HL-60 (cell line): ENCODE measurements at places on chromosomes 12 and 14.

- DNase-seq, result no peak
Observed at GRCh38 chr12:3122841-3123678, 45.9 kb downstream of the TSPAN9 start.

DNA sequence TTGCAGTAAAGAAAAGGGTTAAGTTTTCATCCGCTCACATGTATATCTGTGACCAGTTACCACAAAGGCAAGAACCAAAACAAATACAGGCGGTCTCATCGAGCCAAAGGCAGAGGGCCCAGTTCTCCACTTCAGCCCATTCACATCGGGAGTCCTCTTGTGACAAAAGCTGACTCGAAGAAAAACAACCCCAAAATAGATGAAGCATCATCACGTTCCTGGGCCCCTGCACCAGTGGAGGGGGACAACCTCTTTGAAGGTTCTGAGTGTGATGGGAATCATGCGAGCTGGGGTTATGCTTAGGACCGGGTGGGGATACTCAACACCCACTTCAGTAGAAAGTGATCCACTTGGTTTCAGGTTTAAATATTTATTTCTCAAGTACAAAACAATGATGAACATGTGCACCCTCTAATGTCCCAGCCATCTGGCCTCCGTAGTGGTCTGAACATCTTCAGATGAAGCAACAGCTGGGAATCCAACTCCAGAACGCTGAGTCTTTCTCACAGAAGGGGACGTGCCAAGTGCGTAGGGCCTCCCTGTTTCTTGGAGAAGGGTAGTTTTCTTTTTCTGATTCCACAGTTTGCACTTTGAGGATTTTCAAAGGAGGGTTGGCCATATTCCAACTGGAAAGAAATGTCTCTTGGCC is 8.4 kb downstream of the GSC start:
- DNase-seq, result no peak

- DNase-seq, result no peak
Observed at GRCh38 chr14:51282517-51282916, 42.5 kb downstream of the TMX1 start.

- no peak for DNase-seq
Observed at GRCh38 chr12:83365317-83365716, 678.6 kb downstream of the TMTC2 start.

- DNase-seq, result no peak
Observed at GRCh38 chr12:62631471-62632410, 165.1 kb downstream of the MON2 start.

- no peak for DNase-seq
Observed at GRCh38 chr12:12608557-12608957, 3.1 kb upstream of the CREBL2 start.

GRCh38 chr12:2691006-2691344 is 103.8 kb upstream of the FKBP4 start:
- DNase-seq, result no peak

DNA sequence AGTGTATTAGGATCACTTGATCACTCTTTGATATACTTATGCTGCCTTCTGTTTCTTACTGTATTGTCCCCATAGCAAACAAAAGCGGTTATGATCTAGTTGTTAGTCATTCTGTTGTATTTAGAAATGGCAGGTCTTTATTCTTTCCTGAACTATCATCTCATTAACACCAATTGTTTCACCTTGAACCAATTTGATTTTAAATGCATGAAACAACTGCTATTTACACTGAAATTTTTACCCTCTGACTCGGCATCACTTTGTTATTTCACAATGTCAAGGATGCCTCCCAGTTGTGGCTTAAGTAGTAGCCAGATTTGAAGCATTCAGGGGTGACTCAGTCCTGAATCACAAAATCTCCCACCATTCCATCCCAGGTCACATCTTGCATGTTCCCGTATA is 303.5 kb downstream of the EGLN3 start:
- no peak for DNase-seq

GRCh38 chr12:68375756-68376695 is 43.9 kb upstream of the MDM1 start:
- no peak for DNase-seq
